ENCODE measurements at places on chromosomes 7 and 10.

DNA sequence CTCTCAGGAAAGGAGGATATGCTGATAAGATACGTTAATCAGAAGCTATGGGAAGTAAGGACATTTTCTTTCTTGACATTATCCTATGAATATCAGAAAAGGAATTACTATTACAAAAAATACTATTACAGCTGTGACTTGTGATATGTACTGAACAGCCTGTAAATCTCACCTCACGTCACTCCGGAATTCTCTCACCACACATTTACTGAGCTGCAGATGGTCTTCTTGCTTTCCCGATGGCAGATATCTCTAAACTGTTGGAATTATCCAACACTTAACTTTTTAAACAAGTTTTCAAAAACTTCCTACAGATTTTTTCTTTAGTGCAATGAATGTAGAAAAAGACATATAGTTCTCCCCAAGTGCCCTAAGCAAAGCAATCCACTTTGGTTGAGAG, 313.4 kb downstream of the GPR37 start:
- peak; percentile 45 for DNase-seq

DNA sequence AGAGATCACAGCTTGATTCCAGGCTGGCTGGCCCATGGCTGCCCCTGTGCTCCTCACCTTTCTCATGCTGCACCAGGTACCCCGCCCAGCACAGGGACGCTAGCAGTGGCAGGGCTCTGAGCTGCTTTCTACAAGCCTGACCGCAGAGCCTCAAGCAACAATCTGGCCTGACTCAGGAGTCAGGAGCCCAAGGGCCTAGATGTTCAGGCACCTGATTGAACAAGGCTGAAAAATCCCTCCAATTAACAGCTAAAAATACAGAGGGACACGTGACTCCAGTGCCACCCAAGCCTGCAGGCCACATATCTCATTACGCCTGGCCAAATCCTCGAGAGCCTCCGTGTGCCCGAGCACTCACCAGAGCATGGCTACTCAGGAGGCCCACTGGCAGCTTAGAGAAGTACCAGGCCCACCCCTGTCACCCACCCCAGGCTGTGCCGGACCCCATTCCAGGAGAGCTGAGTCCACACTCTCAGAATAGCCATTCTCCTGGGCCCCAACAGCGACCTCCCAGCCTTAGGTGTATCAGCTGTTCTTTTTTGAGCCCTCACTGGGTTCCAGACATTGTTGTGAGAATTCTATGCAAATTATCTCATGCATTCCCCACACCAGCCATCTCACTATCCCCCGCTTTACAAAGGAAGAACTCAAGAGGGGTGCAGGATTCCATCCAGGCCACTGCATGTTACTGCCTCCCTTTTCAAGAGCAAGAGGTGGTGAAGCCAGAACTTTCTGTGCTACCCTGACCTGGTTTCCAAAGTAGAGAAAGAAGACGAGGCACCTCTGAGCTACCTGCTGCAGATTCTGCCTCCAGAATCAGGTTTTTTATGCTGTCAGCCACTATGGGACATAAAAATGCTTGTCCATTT, 98.3 kb downstream of the COL13A1 start:
- no peak for DNase-seq

DNA sequence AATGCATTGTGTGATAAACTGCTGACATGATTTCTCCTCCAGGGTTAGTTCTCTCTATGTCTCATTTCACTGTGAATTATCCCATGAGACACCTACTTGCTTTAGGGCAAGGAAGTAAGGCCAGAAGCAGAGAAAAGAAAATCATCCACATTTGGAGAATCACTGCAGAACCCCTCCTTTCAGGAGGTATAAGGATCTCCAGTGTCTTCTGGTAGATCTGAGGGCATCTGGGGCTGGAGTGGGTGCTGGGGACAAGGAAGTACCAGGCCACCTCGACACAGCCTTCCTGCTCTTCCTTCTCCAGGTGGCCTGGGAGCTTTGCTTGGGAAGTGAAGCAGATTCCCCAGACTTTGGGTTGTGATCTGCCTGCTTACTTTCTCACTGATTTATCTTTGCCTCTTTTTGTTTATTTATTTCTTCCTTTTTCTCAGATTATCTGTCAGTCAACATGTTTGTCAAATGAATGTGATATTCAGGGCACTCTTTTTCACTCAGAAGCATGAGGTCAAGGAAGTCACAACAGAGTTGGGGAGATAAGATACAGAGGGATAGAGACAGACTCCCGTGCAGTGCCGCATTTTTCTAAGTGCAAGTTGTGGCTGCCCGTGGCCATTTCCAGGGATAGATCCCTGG, 12.4 kb upstream of the CAMK2G start:
- no peak for DNase-seq

- DNase-seq: peak; percentile 96
These were observed 47.4 kb downstream of the GPR37 start for GRCh38 chr7:124718032-124718766.

DNA sequence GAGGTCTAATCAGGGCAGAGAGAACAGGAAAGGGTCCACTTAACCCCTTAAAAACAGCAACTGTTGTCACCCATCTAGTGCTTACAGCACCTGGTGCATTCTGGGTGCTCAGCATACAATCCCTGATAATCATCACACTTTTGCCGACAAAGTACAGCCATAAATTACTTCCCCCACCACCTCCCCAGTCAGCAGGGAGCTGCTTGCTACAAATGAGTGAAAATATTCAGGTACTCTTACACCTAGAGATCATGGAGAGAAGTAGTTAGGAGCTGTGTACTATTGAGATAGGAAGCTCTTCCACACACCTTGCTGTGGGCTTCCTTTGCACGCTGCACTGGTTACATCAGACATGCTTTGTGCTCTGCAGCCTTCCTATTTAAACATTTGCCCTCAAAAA, 723.5 kb upstream of the GALNT17 start:
- DNase-seq: no peak

DNA sequence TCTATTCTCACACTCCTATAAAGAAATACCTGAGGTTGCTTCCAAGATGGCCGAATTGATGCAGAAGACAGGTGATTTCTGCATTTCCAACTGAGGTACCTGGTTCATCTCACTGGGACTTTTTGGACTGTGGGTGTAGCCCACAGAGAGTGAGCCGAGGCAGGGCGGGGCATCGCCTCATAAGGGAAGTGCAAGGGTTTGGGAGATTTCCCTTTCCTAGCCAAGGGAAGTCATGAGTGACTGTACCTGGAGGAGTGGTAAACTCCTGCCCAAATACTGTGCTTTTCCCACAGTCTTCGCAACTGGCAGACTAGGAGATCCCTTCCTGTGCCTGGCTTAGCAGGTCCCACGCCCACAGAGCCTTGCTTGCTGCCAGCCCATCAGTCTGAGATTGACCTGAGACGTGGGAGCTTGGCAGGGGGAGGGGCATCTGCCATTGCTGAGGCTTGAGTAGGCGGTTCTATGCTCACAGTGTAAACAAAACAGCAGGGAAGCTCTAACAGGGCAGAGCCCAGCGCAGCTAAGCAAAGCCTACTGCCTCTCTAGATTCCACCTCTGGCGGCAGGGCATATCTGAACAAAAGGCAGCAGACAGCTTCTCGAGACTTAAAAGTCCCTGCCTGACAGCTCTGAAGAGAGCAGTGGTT, 152.2 kb downstream of the ARL4A start:
- no peak for DNase-seq

- peak; percentile 45 for DNase-seq
These were observed 24.9 kb downstream of the MTURN start for GRCh38 chr7:30159698-30160143.

- DNase-seq: peak; percentile 39
These were observed 160.9 kb upstream of the CSTF2T start for GRCh38 chr10:51860257-51860656.

GRCh38 chr7:106111655-106112117, 426 bp downstream of the SYPL1 start:
- DNase-seq: no peak

GRCh38 chr7:127888825-127889224, 142.4 kb downstream of the LRRC4 start:
- DNase-seq: no peak

DNA sequence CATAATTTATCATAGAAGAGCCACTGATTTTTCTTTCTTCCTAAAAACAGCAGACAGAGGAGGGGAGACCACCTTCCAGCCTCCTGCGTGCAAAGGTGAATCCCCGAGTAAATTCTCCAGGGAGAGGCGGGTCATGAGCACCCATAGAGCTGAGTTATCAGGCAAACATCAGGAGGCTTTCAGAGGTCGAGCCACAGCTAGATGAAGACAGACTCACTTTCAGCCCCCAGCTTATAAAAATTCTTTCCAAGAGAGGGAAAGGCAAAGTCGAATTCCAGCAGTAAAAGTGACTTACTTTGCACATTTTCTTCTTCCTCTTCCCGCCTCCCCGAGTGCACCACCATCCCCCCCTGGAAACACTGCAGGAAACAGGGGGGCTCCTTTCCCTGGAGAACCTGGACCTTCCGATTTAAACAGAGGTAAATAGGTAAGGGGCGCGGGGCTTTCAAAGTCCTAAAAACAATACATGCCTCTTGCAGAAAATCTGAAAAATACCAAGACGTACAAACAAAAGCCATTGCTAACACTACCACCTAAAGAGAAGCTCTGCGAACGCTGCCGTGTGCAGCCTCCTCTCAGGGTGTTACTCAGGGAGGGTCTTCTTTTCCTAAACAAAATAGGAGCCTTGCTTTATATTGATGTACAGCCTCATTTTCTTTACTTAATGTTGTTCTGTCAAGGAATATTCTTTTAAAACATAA, 163.8 kb downstream of the SVIL start:
- no peak for DNase-seq

DNA sequence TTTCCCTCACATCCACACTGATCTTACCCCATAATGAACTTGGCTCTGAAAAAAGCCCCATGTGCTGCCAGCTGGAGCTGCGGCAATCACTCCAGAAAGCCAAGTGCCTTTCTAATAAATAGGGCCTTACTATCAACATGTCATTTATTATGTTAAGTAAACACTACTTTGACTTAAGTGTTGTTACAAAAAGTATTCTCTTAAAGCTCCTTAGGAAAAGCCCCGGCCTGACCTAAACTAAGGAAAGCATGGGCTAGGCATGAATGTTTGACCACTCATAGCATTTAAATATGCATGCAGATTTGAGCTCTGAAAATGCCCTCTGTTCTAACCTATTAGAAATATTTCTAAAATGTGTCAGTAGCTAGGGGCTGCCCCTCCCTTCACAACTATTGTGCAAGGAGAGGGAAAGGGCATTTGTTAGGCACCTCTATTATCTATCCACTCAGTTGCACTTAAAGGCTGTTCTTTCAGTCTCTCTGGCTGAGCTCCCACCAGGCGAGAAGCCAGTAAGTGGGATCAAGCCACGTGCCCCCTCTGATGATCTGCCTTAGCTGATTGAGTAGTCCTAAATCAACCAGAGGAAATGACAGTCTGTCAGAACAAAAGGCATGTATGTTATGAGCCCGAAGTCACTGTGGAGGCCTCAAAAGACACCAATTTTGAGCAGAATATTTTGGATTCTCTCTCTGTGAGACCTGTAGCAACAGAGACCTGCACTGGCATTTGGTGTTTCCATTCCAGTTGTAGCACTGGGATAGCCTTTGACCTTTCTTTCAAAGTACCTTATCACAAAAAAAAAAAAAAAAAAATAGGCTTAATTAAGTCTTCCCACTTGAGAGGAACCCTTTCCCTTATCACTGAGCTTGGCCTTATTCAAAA, 77.1 kb downstream of the ITGB8 start:
- DNase-seq: peak; percentile 43

DNA sequence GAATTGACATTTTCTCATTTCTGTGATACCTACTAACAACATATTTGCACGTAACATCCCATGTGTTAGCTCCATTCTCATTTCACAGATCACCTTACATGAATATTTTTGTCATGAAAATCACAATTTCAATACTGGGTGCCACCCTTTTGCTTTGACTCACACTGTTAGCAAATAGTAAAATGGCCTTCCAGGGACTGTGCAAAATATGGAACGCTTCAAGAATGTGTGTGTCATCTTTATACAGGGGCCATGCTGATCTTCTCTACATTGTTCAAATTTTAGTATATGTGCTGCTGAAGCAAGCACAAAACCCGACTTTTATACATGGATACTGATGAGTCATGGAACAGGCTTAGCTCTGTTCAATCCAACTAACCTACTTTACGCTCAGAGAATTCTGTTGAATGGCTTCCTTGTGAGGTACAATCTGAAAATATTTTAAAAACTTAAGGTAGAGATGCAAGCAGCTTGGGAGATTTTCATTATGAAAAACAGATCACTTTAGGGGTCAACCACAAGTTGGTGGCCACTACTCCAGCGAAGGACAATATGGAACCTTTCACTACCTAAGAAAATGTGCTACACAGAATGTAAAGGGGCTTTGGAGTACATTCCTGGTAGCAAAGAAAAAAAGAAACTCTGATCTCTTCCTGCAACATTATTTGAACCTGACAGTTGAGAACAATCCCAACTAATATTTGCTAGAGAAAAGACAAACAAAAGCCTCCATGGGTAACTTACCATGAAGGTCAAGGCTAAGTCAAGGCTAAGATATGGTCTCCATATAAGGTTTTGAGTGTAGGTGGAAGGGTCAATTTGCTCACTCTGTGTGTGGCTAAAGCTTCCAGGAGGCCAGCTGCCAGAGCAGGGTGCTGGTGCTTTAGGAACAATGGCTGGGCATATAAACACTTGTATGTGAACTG, 11.9 kb downstream of the ANKRD26 start:
- DNase-seq: no peak

GRCh38 chr10:3748484-3748883, 36.5 kb downstream of the KLF6 start:
- no peak for DNase-seq

- DNase-seq: no peak
These were observed 18.2 kb downstream of the CCDC6 start for GRCh38 chr10:59887972-59888640.

GRCh38 chr7:29548823-29549222, 14.8 kb upstream of the PRR15 start:
- no peak for DNase-seq

DNA sequence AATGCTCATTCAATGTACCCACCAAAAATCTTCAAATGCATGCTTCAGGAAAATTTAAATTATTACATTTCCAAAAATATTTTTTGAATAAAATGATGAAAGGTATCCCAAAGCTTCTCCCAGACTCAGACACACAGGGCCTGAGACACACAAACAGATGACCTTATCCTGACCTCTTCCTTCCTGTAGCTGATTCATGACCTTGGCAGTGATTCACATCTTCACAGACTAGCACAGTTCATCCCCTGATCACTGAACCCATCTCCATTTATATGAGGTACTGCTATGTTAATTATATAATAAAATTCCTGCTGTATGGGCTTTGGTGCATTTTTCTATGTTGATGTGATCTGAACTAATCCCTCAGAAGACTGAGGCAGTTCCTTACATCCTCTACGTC, 265.0 kb upstream of the GLI3 start:
- no peak for DNase-seq

- no peak for DNase-seq
These were observed 37.4 kb downstream of the AVL9 start for GRCh38 chr7:32532716-32533115.

DNA sequence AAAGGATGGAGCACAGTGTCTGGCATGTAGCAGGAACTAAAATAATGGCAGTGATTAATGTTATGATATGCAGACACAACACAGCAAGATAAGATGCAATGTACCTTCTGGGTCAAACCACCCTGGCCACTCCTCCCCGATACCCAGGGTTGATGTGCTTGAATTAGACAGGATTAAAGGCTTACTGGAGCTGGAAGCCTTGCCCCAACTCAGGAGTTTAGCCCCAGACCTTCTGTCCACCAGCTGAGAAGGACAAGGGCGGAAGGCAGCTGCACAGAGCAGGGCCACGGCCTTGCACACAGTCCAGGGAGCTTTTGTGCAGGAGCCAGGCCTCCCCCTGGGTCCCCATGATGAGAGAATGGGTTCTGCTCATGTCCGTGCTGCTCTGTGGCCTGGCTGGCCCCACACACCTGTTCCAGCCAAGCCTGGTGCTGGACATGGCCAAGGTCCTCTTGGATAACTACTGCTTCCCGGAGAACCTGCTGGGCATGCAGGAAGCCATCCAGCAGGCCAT, at the start of gene RBP3:
Gene RBP3, plus strand, starts transcription at position 226 of the 514 bp plus-strand sequence. Its CDS starts 122 bp downstream, at position 348.
- no peak for DNase-seq

Data from IMR-90 (cell line).